ENCODE measurements at places on chromosomes 11 and 22.

GRCh38 chr22:42397332-42398249, 34.6 kb downstream of the NFAM1 start:
- no peak for DNase-seq

DNA sequence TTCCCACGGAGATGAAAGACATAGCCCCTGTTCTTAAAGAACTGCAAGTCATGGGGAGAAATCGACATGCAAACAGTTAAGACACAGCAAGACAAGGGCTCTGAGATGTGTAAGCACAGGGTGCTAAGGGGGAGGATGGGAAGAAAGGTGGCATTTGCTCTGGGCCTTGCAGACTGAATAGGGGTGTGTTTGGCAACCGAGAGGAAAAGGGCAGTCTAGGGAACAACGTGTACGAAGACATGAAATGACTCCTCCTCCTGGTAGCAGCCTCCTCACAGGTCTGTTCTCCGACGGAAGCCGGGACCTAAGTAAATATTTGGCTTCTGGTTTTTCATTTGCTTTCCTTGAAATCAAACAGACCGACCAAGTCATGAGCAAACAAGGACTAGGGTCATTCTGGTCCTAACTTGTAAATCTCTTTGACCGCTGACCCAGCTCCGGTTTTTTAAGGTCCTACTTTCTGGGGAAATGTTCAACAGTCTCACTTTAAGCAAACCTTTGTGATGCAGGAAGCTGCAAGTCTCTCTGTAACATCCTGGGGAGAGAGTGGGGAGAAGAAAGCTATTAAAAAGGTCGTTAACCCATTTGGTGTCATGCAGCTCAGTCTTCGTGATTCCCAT, 19.7 kb downstream of the NNMT start:
- DNase-seq: no peak

DNA sequence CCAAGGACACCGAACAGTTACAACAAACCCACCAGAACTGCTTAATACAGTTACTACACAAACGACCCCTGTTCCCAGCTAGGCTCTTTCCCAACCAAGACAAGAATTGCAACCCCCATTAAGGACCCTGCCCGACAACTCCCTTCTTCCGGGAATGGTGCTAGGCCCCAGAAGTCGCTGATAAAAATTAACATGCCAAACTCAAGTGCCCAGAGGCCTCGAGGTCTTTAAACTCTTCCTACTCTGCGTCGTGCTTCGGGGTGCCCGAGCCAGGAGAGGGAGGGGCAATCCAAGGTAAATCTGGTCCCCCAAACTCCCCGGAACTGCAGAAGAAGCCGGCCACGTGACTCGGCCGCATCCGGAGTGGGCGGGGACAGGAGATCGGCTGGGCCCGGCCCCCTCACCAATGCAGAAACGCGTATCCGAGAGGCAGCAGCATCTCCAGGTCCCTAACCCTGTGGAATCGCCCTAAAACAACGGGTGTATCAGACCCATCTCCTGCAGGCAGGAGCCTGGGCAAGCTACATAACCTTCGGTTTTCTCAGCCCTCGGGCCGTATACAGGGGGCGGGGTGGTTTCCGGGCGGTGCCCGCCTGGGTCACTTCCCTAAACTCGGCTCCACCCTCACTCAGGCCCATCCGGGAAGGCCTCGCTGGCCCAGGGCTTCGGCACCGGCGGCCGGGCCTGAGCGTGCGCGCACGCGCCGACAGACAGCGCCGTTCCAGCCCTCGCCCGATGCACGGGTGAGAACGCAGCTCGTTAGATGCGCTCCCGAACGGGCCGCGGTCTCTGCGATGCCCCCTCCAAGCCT, 1.1 kb downstream of the CFL1 start:
- DNase-seq: no peak

GRCh38 chr22:35173655-35174054, 83.6 kb upstream of the HMGXB4 start:
- no peak for DNase-seq

GRCh38 chr11:10443152-10443551, 11.9 kb upstream of the AMPD3 start:
- no peak for DNase-seq

- no peak for DNase-seq
Observed at GRCh38 chr11:133819114-133819513, 26.2 kb downstream of the SPATA19 start.

DNA sequence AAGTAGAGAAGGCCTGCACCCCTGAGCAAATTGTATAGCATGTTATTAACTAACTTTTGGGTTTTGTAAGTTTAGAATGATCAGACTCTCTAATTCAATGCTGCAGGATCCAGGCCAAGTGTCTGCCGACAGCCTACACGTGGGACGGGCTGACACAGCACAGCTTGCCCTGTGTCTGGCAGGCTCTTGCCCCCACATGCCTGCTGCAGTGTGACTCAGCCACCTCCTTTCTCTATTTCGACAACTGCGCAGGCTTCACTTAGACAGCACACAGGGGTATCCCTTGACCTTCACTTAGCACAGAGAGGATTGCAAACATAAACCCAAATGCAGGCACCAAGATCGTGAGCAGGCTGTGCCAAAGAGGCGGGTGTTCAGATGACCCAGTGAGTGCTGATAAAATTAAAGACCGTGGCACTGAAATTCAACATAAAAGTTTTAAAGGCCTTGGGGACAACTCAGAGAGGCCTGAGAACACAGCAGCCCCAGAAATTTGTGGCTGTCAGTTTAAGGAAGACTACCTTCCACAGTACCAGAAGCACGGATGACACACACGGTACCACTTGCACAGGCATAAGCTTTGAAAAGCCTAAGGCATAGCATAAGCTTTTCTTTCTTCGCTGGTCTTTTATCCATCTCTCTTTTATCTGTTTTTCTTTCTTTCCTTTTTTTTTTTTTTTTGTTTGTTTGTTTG, 37.8 kb downstream of the SCN3B start:
- DNase-seq: no peak

- DNase-seq: no peak
Observed at GRCh38 chr22:50303848-50304527, 3.5 kb downstream of the PLXNB2 start.

GRCh38 chr11:45459491-45459890, 173.3 kb upstream of the SYT13 start:
- no peak for DNase-seq

GRCh38 chr22:49670456-49671330, 157.0 kb downstream of the BRD1 start:
- no peak for DNase-seq

DNA sequence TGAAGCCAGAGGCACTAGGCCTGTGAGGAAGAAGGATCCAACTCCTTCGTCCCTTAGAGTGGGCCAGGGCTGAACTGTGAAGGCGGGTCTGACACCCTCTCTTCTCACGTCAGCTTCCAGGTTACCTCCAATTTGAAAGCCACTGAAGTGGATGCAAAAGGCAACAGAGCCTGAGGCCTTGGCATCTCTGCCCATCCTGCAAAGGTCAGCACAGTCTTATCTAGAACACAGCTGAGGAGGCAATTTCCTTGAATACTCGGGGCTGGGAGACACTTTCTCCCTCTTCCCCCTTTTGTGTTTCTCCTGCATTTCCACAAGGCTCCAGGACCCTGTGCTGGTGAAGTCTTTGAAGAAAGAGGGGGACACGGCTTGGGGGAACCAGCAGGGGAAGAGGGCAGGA, 91.6 kb upstream of the PAX6 start:
- no peak for DNase-seq

DNA sequence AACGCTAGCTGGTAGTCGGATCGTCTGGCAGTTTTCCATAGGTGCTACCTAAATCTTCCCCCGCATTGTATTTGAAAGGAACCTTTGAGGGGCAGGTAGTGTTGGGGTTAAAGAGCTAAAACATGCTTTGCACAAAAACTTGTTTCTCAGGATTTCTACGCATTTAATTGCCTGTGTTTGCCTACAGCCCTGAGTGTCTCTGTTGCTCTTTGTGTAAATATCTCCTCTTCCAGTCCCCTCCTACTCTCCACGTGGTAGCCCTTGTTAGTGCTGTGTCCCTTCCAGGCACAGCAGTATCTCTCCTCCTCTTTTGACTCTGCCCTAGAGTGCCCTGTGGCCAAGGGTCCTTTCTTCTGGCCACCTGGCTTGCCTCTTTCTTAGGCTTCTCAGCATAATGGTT, 81.7 kb downstream of the BARX2 start:
- DNase-seq: no peak

GRCh38 chr11:71207563-71207962, 44.8 kb downstream of the SHANK2 start:
- no peak for DNase-seq

DNA sequence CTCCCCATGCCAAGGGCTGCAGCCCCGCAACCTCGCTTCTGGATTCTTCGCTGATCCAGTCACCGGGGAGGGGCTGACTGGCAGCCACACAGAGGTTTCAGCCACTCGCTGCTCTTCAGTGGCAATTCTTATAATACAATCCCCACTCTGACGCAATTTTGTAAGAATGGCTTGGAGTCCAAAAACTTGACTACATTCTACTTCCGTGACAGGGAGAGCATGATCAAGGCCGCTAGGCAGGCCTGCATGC, 14.9 kb downstream of the PPM1F start:
- DNase-seq: no peak

DNA sequence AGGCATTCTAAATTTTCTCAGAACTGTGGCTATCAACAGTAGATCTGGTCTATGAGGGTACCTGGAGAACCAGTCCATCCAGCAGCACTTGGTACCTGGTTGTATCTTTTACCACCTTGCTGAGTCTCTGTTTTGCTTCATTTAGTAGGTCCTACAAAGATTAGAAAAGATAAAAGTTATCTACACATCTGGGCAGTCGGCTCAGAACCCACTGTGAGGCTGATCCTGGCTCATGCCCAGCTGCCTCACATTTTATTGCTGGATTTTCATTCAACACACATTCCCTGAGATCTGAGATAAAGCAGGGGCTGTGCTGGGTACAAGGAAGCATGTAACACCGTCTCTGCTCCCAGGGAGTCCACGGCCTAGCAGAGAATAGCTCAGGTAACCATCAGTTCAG, 27.5 kb downstream of the ATP6V1E1 start:
- no peak for DNase-seq

GRCh38 chr22:17788528-17789378, 14.5 kb upstream of the BID start:
- DNase-seq: no peak

DNA sequence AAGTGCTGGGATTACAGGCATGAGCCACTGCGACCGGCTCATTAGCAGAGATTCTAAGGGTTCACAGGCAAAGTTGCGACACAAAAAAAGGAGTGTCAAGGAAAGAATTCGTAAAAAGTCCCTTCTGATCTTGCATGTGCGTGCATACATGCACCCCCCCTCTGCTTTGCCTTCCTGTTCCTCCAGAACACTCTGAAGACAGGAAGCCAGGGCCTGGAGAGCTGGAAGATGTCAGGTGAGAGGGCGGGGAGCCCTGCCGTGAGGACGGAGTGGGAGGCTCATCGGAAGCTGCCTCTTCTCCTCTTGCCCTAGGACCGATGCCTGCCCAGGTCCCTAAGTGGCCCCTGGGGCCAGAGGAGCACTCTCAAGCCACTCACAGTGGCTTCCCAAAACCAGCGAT, 89.1 kb downstream of the LARGE1 start:
- no peak for DNase-seq

- no peak for DNase-seq
Observed at GRCh38 chr11:131975619-131976018, 605.2 kb downstream of the NTM start.

DNA sequence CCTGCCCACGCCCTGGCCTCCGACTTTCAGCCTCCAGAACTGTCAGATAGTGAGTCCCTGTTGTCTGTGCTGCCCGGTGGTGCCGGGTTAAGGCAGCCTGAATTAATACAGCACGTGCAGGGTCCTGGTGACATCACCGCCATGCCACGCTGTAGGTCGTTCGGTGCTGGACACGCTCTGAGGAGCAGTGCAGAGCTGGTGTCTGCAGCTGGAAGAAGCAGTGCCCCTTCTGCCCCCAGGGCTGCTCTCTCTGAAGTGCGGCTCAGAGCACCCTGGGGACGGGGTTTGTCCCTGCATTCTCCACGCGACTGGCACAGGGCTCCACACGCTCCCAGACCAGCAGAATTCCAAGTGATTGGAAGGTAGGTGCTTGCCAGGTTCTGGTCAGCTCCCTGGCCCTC, 831.5 kb downstream of the TBC1D22A start:
- DNase-seq: no peak

- no peak for DNase-seq
Observed at GRCh38 chr22:37053310-37054055, 1.9 kb downstream of the KCTD17 start.

DNA sequence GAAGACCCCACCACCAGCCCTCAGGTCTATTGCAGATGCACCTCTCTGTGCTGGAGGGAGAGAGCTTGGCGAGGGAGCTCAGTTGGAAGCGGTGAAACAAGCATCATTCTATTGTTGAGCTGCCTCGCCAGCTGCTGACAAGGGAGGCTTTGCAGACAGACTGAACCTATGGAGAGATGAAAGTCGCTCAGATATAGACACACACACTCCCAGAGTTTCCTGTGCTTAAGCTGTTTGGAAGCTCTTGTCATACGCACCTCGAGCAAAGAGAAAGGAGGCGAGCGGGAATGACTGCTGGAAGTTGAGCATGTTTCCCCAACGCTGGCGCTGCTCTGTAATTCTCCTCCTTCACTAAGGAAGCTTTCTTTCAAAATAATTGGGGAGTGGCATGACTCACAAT, 126.1 kb downstream of the TRIM29 start:
- DNase-seq: no peak

GRCh38 chr11:20078846-20079245, 81.4 kb downstream of the DBX1 start:
- no peak for DNase-seq

DNA sequence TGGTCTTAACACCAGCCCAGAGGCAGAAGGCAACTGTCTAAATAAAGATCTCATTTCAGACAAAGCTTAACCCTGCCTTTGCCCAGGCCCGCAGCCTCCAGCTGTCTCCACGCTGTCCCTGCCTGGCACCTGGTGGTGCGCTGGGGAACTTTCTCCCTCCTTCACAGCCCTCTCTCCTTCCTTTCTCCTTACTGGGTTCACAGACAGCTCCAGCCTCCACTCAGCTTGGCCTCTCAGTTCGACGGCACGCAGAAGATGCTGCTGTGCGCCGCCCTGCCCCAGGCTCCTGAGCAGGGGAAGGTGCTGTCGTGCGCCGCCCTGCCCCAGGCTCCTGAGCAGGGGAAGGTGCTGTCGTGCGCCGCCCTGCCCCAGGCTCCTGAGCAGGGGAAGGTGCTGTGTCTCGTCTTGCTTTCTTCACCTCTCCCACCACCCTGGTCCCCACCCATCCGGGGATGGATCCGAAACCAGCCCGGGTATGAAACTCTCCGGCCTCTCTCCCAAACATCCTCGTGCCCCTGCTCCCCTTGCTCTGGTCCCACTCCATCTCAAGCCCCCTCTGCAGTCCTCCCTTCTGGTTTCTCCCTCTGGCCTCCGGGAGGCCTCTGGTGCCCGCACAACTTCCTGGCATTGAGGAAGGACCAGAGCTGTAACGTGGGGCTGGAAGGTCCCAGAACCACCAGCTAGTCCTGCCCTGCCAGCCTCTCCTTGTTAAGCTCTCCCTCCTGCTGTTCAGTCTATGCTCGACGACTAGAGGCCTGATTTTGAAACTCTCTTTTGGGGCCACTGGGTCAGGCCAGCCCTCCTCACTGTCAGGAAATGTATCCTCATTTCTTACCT, 22.9 kb upstream of the JAM3 start:
- DNase-seq: no peak
